Iris pigment epithelial cell (primary cell): ENCODE measurements at places on chromosomes 3 and 15.

GRCh38 chr3:143286392-143287010 lies 166.9 kb downstream of the CHST2 start:
- no peak for DNase-seq

GRCh38 chr3:108305484-108306172 lies 9.3 kb downstream of the HHLA2 start:
- no peak for DNase-seq

- DNase-seq, result peak; percentile 45
Measured at GRCh38 chr3:105490045-105490444, 123.3 kb downstream of the ALCAM start.

DNA sequence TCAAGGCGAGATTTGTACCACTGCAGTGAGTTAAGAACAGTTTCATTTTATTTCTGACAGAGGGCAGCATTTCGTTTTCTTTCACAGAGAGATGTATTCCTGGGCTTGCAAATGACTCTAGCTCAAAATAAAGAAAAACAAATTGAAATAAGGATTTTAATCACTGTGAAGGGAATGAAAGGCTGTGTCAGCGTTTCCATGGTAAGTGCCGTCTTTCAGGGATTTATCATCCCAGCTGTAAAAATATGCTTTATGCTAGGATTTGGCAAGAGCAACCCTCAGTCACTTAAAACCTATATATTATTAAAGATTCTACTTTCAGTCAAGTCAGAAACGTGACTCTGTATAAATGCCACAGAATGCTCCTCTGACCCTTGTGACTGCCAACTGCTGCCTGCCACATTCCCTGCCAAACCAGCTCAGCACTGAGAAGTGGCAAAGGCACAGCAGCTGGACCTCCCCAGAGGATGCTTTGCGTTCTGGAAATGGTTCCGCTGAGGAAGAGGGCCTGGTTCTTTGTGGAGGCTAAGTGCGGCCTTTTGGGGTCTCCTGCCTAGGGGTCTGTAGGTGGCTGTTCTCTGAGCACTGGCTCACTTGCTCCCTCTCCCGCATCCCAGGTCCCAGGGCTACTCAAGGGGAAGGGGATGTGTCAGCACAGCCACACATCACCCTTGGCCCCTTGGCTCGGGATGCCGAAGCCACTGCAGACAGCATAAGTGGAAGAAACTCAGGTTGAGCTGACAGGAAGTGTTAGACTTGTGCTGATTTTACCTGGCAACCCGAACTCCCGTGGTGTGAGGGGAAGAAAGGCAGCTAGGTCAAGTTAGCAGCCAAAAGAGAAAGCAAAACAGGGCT lies 56.6 kb upstream of the POMGNT2 start:
- peak; percentile 85 for DNase-seq

GRCh38 chr3:150106740-150107428 lies 136.2 kb upstream of the PFN2 start:
- DNase-seq, result peak; percentile 94

GRCh38 chr15:64791401-64791800 lies 16.0 kb upstream of the RBPMS2 start:
- no peak for DNase-seq

GRCh38 chr3:59280113-59280512 lies 230.3 kb upstream of the CFAP20DC start:
- no peak for DNase-seq

GRCh38 chr3:197000211-197000610 lies 29.4 kb downstream of the MELTF start:
- DNase-seq, result peak; percentile 38

GRCh38 chr15:27638958-27639357 lies 460.2 kb downstream of the OCA2 start:
- no peak for DNase-seq
